ENCODE measurements at places on chromosomes 3 and 15.

GRCh38 chr3:40841570-40842109 is 316.9 kb downstream of the ZNF621 start:
- DNase-seq = no peak

DNA sequence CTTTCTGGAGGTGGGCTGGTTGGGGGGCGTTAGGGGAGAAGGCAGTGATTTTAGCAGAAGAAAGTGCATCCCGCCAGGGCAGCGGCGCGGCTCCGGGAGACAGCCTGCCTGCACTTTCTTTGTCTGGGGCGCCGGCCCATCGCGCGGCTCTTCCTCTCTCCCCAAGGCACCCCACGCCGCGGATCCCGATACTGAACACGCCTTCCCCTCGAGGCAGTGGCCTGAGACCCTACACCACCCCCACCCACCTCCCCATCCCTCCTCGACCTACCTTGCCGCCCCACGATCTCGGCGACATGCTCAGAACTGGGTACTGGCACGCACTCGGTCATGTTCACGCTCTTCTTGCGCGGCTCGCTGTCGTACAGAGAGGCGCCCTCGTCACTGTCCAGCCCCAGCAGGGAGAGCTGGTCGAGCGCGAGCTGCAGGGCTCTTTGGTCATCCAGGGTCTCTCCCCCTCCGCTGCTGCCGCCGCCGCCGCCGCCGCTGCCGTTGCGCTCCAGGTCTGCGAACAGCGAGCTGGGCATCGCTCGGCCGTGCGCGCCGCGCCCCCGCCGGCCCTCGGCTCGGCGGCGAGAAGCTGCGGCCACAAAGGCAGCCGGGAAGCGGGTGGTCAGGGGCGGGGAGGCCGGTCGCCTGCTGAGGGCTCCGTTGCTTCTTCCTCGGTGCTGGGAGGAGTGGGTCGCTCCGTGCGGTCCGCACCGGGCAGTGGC is 483 bp downstream of the MEX3B start:
- DNase-seq = no peak

GRCh38 chr3:17207019-17207418 is 322.3 kb downstream of the PLCL2 start:
- no peak for DNase-seq

GRCh38 chr3:154954757-154955156 is 125.4 kb upstream of the MME start:
- no peak for DNase-seq

- peak; percentile 14 for DNase-seq
Observed at GRCh38 chr3:126472277-126473006, 3.2 kb downstream of the ZXDC start.

GRCh38 chr15:75531041-75531450 is 48.1 kb downstream of the PTPN9 start:
- DNase-seq = no peak

DNA sequence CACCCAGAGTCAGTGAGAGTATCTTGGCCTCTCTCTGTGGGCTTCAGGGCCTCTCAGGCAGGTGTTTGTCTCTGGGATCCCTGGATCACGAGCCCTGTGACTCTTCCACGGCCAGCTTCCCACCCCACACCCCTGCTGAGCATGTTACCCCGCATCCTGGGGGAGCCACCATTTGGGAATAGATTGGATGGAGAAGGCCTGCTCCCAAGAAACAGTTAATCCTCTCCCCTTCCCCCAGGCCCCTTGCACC is 15.5 kb upstream of the SRP14 start:
- DNase-seq = no peak

DNA sequence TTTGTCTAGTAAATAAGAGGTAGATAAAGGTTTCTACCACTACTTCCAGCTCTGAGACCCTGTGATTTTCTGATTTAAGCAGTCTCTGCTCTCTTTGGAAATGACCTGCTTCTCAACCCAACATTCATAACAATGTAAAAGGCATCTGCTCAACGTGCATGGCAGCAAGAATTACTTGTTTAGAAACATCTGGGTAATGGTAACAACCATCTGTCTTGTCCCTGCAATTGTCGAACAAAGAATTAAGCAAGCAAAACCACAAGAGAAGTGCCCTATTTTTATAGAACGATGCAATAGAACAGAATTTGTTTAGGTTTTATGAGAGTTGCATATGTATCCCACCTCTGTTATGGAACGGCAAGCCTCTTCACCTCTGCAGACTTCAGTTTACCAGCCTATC is 7.1 kb upstream of the FSIP1 start:
- no peak for DNase-seq
